ENCODE measurements at places on chromosomes 2 and 18.

DNA sequence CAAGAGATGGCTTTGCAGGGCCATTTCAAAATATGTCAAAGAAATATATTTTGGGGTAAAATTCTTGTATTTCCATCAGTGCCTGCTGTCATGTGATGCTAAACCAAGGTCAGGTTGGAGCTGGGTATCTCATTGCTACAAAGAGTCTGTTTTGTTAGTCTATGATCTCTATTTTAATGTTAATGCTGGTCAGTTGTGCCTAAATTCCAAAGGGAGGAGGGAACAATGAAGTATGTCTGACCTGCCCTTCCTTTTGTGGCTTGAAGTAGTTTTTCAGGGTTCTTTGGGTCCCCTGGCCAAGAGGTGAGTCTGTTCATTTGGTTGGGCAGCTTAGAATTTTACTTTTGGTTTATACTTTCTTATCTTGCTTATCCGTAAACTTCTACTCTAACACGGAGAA, 61.6 kb upstream of the DYNAP start:
- no peak for DNase-seq

- no peak for DNase-seq
Observed at GRCh38 chr2:60411295-60411694, 142.2 kb downstream of the BCL11A start.

- DNase-seq = peak; percentile 18
Observed at GRCh38 chr18:34709104-34709503, 994 bp upstream of the DTNA start.

DNA sequence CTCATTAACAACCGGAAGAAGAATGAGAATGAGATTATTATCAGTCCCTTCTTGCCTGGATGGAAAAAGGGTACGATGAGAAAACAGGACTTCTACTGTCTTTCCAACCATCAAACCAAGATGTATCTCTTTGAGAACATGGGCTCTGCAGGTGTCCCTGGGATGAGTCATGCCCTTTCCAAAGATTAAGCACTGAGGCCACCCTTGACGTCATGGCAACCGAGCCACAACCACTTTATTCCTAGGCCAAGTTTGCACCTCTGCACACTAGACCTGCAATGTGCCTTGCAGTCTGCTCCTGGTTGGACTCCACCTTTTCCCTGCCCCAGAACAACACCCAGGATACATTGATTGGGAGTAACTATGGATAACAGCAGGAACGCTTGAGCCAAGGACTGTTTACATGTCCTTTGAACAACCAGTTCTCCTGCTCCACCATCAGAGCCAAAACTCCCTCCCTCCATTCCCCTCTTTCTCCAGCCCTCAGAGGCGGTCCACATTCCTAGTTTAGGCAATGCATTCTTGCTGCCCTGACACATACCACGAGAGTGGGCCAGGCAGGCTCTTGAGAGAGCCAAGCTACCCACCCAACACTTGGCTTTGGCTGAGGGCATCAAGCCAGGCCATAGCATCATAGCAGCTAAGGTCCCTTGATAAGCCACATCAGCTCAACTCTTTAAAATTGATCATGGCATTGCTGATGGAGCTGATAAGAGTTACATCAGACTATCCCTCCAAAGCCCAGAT, 310.7 kb downstream of the TNS1 start:
- DNase-seq = peak; percentile 97

DNA sequence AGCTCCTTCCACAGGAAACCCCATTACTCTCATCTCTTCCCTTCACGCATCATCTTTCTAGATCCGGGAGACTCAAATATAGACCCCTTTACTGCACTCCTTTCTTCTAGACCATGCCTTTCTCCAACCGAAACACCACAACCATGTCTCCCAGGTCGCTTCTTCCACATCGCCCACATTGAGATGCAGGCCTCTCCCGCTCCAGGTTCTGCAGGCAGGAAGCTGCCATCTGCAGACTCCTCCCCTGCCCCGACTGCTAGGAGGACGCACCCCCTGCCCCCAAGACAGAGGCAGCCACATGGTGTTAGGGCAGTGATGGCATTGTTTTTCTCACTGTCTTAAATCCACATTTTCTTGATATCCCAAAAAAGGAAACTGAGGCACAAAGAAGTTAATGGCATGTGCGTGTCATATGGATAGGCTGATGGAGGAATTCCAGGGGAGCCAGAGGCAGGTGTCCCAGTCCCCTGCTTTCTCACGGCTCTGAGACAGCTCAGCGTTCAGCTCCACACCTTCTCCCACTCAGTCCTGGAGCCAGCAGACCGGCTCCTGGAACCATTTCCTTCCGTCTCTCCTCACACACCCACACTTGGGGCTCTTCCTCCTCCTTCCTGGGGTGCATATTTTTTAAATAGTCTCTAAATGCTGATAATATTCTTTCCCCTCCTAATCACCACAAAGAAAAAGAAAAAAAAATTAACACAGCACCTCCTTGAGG, 438.4 kb downstream of the EIPR1 start:
- DNase-seq = no peak
